ENCODE measurements at places on chromosomes 7 and 10.

DNA sequence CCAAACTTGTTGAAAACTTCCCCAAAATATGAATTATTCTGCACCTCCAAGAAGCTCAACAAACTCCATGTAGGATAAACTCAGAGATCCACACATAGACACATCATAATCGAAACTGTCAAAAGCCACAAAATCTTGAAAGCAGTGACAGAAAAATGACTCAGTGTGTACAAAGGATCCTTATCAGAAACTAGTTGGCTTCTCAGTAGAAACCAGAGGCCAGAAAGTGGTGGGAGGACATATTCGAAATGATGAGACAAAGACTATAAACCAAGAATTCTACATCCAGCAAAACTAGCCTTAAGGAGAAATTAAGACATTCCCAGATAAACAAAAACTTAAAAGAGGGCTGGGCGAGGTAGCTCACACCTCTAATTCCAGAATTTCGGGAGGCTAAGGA lies 38.5 kb downstream of the MCMBP start:
- no peak for DNase-seq

DNA sequence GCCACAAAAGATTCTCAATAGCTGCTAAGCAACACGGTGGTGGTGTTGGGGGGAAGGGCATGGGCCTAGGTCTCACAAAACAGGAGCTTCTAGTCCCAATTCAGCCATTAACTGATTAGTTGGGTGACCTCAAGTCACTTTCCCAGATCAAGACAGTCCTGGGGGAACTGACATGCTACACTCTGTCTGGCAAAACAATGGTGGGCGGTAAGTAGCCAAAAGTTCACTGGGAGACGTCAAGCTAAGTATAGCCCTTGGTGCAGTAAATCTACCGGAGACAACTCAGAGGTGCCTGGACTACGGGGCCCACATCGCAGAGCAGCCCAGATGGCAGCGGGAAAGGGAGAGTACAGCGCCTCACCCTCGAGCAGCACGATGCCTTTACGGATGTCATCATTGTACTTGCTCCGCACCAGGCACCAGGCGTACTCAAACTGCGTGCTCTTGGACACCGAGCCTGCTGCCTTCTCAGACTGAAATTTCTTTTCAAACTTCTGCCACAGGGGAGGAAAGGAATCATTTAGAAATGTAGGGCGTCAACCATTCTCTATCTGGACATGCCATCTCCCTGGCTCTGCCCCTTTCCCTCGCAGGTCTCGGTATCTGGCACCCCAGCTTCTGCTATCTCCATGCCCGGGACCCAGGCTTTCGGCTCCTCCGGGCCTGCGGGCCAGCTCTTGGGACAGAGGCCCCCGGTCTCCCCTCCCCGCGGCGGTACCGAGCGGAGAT lies 1.1 kb downstream of the FIS1 start:
- no peak for DNase-seq

GRCh38 chr10:61024151-61024855 lies 80.3 kb upstream of the RHOBTB1 start:
- no peak for DNase-seq

GRCh38 chr7:29449569-29450260 lies 113.9 kb upstream of the PRR15 start:
- DNase-seq: no peak

GRCh38 chr7:64574540-64575099 lies 11.7 kb upstream of the ZNF680 start:
- no peak for DNase-seq

DNA sequence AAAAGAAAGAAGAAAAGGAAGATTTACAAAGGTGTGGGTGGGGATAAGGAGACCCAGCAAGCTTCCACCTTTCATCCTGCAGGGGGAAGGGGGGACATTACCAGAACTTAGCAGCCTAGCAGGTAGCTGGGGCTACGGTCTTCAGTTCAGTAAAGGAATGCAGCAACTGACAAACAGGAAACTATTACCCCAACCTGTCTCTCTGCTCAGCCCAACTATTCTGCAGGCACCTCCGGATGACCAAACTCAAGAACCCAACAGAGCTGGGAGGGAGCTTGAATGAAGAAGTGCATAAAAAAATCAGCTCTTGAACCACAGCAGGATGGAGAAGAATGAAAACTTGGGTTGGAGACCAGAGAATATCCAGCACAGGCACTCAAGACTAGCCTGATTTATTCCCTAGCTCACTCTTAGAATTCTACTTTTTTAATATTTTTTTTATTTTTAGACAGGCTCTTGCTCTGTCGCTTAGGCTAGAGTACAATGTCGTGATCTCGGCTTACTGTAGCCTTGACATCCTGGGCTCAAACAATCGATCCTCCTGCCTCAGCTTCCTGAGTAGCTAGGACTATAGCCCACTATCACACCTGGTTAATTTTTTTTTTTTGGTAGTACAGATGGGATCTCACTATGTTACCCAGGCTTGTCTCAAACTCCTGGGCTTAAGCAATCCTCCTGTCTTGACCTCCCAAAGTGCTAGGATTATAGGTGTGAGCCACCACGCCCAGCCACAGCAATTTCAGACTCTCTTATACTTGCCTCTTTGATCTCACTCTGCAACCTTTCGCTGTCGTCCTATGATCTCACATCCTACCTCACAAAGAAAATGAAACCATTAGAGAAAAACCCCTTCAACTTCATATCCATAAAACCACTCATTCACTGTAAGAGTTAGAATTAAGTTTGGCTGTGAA lies 18.5 kb upstream of the C10orf67 start:
- no peak for DNase-seq

DNA sequence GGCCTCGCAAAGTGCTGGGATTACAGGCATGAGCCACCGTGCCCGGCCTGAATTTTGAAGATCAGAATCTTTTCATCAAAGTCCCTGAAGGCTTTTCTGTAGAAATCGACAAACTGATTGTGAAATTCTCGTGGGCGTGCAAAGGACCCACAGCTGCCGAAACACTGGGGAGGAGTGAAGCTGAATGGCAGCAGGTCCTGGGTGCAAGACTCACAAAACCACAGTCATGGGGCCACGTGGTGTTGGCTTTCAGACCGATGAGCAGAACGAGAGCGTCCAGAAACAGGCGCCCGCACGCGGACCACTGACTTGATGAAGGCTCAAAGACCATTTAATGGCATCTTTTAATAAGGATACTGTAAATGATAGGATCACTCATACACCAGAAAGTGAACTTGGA lies 24.7 kb upstream of the PRKAR1B start:
- no peak for DNase-seq

DNA sequence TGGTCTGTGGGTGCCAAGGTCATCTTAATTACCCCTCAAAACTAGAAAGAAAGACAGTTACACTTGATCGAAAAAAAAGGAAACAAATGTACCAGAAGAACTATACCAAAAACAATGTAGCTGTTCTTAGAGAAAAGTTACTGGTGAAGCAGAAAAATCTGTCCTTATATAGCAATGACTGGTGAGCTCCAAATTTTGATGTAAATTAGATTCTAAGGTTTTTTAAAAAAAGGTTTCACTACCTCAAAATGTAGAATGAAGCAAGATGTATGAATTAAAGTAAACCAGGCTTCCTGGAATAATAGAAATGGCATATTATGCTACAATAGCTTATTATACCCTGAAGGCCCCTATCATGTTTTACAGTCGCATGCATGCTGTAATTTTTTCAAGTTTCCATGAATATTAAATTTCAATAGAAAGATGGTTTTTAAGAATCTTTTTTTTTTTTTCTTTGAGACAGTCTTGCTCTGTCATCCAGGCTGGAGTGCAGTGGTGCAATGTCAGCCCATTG lies 28.4 kb upstream of the FKBP9 start:
- DNase-seq: no peak

- no peak for DNase-seq
Measured at GRCh38 chr10:124622158-124622557, 122.0 kb downstream of the FAM53B start.

- no peak for DNase-seq
Measured at GRCh38 chr7:19397911-19398310, 252.7 kb upstream of the FERD3L start.

DNA sequence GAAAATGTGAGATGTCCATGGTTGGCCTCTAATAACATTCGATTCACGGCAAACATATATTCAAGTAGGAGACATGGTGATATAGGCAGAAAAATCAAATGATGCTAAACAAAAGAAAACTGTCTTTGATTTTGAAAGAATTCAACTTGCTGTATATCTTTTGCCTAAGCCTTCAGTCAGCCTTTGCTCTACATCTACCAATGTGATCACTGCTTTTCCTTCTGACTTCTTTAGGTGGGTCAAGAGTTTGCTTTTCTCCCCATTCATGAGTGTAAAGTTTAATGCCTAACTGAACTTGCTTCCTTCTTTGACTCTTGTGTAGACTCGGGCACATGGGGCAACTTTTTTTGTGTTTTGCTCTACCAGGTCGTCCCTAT lies 417 bp upstream of the HIF1AN start:
- DNase-seq: no peak

DNA sequence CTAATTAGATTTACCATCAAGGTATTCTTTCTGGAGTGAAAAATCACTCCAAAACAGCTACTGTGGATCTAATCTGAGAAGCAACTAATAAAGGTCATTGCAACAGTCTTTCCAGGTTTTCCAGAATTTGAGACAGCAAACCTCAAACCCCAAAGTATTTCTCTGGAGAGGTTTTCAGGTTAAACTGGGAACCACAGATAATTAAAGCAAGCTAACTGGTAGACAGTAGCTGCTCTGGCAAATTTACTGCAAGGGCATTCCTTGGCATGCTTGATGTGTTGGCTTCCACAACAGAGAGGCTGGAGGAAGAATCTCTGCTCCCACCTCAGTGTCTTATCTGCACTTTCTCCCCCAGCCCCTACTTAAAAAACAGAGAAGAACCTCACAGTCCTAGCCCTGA lies 140.0 kb upstream of the NRBF2 start:
- DNase-seq: no peak

All from neural crest cell (in vitro differentiated cells).